ENCODE measurements at places on chromosomes 7 and 10. TPM values are rescaled to one million over a fixed set of nuclear protein-coding genes. Genes with fewer than 3 reads are reported as not detected.

- no peak for DNase-seq
Measured at GRCh38 chr7:45924283-45924682, 3.2 kb upstream of the IGFBP3 start.

DNA sequence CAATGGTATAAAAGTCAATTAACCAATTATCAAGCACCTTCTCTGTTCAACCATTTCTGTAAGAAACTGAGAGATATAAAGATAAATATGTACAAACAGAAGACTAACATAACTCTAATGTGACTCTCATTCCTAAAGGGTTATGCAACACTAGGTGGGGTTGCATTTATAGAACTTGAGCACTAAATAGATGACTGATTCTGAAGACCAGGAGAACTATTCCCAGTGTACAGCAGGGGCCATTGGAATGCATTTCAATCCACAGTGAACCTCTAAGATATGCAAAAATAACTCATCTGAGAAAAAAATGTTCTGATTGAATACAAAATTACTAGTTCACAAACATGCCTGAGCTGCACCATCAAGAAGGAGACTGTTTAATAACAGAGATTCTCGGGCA is 341.2 kb upstream of the STEAP1 start:
- DNase-seq: no peak

GRCh38 chr10:71754562-71754961 is 18.8 kb downstream of the VSIR start:
- no peak for DNase-seq

The CAMK1D gene
- polyA plus RNA-seq: 11.8 TPM

- no peak for DNase-seq
Measured at GRCh38 chr10:33900596-33900995, 566.1 kb upstream of the NRP1 start.
